Endothelial cell (in vitro differentiated cells): ENCODE measurements at places on chromosomes 5 and 9.

DNA sequence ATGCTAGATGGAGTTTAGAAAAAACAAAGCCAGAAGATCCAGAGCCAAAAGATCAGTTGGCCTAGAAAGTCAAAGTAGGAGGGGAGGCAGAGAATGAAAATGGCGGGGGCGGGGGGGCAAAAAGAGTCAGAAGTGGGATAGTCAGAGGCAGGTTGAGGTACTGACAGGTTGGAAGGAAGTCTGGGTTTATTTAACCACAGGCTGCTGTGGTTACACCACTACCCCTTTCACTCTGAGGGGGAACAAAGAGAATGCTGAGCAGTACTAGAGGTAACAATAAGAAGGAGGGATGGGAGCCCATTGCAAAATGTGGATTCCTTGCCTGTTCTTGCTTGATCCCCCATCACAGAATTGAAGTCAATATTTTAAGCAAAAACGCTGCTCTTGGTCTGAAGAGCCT is 111.8 kb downstream of the CAVIN4 start:
- no peak for DNase-seq

GRCh38 chr9:80028501-80028900 is 456.7 kb downstream of the TLE4 start:
- DNase-seq, result no peak

GRCh38 chr5:94908889-94909480 is 290.5 kb downstream of the SLF1 start:
- DNase-seq, result peak; percentile 26

DNA sequence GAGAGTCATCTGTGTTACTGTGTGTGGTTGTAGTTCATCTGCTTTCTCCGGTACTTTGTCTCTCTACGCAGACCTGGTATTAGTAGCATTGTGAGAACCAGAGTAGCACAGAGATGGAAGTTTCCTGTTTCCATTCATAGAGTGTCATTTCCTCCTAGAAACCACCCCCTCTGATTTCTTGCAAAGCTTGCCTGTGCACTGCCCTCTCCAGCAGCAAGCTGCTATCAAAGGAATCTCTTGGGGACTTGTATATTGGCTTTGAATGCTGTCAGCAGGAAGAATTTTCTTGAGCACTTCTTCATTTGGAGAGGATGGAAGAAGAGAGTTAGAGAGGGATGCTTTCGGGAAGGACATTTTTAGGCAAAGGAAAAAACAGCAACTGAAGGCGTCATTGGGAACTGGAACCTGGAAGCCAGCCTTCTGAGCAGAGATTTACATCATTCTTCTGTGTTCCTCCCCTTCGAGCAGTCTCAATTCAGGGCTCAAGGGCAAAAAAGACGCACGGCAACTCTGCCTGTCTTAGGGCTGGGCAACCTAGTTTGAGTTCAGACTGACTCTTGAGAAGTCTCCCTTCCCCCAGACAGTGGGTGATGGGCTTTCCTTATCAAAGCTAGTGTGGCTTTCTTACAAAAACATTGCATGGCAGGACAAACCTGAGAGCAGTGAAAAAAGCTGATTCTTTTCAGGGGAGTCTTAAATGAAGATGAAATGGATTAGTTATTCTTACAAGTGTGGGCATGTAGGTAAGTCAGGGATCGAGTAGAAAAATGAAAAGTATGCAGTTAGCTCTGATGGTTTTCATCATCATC is 226.3 kb downstream of the AOPEP start:
- DNase-seq, result peak; percentile 14

- DNase-seq, result no peak
Measured at GRCh38 chr9:28563291-28563934, 990.1 kb upstream of the C9orf72 start.

- DNase-seq, result no peak
Measured at GRCh38 chr5:143693651-143694252, 118.2 kb upstream of the HMHB1 start.

DNA sequence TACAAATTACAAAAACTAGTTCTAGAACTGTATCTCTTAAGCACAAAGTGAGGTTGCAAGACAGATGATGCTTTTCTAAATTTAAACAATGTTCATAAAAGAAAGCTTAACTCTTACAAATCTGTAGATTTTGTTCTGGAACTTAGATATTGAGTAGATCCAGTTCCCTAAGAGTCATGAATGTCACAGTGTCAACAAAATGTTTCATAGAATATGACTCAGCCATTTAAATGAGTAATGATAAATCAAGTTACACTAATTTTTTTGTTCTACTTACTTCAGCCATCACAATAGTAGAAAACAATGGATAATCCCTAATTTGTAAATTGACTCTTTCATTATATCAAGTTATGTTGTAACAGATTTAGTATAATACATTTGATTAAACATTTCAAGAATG is 239.7 kb downstream of the MEF2C start:
- no peak for DNase-seq

DNA sequence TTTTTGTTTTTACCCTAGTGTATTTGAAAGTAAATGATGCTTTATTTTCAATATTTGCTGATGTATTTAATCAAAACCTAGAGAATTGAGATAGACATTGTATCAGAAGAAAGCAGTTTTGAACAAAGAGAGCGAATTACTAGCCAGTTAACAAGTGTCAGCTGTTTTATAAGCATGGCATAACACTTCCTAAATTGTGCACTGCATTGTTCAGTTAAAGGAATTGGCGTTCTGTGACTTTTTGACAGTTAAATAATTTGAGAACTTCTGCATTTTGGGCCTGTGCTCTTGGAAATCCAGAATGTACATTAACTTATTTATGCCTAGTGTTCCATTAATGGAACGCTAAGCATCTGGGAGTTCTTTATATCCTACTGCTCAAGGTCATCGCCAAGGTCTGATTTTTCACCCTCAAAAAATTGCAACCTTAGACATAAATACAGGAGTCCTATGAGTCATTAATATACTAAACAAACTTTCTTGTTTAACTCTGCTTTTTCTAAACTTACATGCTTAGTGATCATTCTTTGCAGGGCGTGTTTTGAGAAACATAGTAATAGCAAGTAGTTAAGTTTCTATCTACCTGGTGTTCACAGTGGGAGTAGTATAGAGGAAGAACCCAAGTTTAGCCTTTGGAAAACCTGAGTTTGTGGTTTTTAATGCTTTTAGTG is 31.1 kb downstream of the RASA1 start:
- no peak for DNase-seq

DNA sequence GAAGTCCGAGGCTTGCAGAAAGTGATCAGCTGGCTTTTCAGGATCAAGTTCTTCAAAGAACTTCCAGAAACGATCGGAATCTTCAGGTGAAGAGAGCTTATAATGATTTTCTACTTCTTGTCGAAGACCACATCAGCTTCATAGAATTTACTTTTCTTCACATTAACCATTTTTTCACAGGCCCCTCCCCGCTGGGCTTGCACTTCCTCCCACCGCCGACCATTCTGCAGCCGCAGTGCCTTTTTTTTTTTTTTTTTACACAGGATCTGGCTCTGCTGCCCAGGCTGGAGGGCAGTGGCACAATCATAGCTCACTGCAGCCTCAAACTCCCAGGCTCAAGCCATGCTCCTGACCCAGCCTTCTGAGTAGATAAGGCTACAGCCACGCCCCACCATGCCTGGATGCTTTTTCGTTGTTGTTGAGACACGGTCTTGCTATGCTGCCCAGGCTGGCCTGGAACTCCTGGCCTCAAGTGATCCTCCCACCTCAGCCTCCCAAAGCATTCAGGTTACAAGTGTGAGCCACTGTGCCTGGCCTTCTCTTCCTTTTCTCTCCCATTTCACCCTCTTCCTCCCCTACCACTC is 15.3 kb upstream of the RNF130 start:
- DNase-seq, result no peak

- DNase-seq, result no peak
Measured at GRCh38 chr5:150155258-150156026, at the start of gene PDGFRB. Gene PDGFRB, minus strand, starts transcription at chr5:150155845. Its CDS starts 18,798 bp downstream, at chr5:150137047.

DNA sequence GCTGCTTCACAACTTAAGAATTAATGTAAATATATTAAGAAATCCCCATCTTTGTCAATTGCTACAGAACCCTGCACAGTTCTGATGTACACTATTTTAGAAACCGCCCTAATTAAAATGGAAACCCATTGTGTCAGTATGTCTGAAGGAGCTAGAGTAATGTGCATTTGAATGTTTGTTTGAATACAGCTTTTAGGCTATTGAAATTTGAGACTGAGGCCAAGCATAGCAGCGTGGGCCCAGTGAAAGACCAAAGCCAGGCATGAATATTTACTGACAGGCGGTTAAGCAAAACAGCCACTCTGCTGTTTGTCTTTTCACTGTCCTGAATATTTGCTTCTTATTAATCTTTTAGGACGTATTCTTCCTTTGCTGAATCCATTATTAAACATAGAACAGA is 252.3 kb downstream of the IZUMO3 start:
- no peak for DNase-seq
